HuH-7.5 (cell line): ENCODE measurements at places on chromosomes 16 and 17.

GRCh38 chr17:50181591-50182560 lies 16.1 kb downstream of the SGCA start:
- DNase-seq, result no peak

DNA sequence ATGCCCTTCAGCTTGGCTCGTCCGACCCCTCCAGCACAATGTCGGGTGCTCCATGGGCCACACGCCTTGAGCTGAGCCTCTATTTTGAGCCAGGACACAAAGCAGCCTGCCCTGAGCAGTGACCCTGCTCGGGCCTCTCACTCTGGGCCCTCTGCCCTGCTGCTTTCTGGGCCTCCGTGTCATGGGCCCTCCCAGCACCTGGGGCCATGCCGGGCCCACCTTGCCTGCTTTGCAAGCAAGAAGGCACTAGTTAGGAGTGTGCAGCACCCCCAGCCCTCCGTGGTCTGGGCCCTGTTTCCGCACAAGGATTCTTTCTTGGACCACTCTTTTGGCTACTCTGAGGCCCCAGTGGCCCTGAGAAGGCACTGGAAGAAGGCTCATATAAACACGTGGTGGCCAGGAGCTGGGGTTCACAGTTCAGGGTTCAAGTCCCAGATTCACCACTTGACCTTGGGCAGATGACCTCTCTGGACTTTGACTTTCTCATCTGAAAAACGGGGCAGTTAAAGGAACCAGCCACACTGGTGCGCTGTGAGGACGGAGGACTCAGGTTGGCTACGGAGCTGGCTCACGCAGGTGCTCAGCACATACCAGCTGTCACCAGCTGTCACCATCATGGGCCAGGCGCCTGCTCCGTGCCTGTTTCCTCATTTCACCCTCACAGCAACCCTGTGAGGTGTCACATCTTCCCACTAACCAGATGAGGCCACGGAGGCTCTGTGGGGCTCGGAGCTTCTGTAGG lies 166.0 kb upstream of the GSE1 start:
- no peak for DNase-seq

DNA sequence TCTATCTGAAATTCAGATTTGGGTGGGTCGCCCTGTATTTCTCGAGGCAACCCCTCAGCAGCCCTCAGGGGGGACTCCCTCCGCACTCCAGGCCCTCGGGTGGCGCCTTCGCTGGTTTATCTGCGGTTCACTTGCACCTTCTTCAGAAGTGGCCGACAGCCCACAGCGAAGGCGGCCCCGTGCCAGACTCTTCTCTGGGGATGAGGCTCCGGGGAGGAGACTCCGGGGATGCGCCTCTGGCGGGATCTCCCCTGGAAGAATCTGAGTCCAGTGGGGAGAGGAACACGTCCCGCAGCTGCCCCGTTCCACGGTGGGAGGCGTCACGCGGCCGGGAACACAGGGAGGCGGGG lies 63.9 kb upstream of the DNAJA2 start:
- DNase-seq, result no peak

- DNase-seq, result no peak
Observed at GRCh38 chr17:70128727-70129238, 40.5 kb upstream of the KCNJ2 start.

DNA sequence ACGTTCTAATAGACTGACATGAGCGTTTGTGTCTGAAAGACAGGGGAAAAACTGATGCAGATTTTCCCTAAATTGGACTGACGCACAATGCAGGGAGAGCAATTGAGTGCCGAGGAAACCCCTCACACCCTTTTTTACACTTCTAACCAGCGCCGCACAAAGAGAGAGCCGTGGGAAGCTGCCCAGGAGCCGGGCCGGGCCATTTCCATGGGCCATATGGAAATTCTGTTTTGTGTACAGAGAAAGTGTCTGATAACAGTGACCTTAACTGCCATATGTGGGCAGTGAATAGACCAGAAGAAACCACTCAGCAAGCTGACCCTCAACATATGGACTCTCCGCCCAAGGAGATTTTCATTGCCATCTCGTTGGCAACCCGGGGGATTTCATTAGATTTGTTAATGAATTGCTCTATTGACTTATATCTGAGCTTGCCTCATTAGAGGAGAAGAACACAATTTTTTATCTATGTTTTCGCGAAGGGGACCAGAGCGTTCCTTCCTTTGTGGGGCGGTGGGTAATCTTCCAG lies 225.9 kb upstream of the IRX3 start:
- no peak for DNase-seq

DNA sequence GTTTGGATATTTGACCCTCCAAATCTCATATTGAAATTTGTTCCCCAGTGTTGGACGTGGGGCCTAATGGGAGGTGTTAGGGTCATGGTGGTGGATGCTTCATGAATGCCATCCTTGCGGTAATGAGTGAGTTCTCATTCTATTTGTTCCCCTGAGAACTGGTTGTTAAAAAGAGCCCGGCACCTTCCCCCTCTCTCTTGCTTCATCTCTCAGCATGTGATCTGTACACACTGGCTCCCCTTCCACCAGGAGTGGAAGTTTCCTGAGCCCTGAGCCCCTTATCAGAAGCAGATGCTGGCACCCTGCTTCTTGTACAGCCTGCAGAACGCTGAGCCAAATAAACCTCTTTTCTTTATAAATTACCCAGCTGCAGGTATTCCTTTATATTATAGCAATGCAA lies 25.6 kb downstream of the PIK3R6 start:
- no peak for DNase-seq

GRCh38 chr17:58200024-58200633 lies 7.6 kb downstream of the EPX start:
- peak; percentile 75 for DNase-seq

DNA sequence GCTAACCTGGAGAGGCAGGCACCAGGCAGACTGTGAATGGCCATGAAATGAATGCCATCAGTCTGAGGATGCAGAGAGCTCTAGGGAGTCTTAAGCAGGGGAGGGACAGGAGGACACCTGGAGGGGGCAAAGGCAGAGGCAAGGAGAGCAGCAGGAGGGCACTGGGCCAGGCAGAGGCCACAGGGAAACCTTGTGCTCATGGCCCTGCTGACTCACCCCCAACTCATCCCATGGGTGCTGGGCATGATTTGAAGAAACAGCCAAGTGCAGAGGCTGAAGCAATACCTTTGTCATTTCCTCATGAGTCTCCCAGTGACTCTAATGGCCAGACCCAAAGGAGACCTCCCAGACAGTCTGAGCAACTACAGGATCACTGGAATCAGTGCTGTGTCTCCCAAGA lies 141.4 kb downstream of the TMEM132E start:
- DNase-seq, result no peak

DNA sequence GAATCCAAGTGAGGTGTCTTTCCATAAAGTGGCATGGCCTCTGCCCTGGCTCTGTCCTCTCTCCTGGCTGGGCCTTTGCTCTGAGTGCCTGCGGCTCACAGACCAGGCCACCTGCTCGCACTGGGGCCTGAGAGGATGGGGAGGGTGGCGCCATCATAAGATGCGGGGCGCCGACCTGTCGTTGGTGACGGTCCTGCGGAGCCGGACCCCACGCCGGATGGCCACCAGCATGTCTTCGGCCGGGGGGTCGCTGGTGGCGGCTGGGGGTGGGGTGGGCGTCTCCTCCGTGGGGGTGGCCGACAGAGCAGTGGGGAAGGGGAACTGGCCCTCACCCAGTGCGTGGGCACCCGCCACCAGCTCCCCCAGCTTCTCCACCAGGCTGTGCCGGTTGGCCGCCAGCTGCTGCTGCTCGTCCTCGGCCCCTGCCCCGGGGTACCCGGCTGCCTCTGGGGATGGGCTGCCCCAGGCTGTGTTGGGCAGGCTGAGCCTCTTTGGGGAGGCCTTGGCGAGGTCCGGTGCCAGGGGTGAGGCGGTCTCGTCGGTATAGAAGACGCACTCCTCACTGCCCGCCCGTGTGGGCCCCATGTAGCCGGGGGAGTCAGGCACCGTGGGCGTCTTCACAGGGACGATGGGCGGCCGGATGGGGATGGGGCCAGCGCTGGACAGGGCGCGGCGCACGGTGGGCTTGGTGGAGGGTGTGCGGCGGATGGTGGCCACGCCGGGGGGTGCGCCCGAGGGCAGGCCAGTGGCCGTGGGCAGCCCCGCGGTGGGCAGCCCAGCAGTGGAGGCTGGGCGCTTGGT lies 17.4 kb downstream of the IL34 start:
- DNase-seq, result no peak

DNA sequence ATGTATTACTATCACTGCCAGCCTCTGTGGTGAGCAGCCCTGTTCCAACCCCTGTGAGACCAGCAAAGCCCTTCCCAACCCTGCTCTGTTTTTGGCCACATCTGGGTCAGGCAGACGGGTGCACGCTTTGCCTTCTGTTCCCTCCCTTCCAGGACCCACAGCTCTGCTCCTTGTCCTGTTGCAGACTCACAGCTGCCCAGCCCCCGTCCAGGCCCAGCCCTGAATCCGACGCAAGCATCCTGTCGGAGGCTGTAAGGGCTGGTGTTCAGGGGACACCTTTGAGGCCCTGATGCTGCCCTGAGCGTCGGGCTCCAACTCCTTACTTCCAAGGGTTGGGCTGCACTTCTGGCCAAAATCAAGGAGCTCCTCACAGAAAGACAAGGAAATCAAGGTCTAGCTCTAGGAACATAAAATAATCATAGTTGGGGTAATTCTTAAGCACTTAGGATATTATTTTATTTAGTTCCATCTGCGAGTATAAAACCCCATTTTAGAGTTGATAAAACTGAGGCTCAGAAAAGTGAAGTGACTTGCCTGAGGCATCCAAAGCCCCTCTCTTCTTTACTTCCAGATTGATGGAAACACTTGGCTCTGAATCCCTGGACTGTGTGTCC lies 14.3 kb upstream of the SRCIN1 start:
- DNase-seq, result no peak

DNA sequence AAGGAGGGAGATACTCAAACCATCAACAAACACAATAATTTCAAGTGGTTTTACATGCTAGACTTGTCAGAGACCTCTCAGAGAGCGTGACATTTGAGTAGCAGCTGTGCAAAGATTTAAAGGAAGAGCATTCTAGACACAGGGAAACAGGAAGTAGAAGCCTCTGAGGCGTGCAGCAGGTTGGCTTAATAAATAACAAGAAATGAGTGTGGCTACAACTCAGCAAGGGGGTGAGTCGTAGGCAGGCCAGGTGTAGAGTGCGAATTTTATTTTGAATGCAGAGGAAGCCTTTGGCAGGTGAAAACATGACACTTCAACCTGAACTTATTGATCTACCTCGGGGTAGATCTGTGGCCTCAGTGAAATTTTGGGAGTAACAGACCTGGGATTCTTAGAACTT lies 73.2 kb upstream of the MRTFB start:
- no peak for DNase-seq

- no peak for DNase-seq
Observed at GRCh38 chr16:6531067-6531466, 801.6 kb upstream of the RBFOX1 start.

DNA sequence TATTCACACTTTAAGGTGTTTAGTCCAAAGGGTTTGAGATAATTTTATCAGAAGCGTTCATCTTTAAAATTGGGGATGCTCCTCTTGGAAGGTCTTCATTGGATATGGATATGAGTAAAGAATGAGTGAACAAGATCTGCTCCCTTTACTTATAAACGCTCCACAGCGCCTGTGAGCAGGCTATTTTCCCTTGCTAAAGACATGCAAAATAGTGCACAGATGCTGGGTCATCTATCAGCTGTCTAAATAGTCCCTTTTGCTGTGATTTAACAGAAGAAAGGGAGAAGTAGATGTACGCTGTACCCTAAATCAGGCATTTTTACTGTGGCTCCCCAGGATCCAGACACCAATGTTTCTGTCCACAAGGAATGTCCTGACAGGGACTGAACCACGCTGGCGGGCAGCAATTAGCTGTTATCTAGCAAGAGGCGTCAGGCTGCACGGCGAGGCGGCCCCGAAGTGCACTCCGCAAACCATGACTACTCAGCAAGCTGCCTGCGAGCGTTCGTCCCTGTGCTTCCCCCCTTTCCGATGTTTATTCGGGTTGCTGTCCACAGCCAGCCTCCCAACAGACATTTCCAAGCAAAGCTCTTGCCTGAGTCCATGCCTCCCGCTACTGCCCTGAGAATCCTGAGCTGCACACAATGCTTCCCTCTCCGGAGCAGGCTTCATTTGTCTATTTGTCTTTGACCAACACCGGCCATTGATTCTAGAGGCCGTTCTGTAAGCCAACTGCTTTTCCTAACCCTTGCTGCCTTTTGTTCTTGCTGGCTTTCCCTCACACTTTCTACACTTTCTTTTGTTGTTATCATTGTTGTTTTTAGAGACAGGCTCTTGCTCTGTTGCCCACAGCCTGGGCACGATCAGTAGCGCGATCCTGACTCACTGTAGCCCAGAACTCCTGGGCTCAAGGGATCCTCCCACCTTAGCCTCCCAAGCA lies 55.7 kb upstream of the CNEP1R1 start:
- DNase-seq, result peak; percentile 9
